ENCODE measurements at places on chromosomes 11 and 22. TPM values are rescaled to one million over a fixed set of nuclear protein-coding genes. Genes with fewer than 3 reads are reported as not detected.

GRCh38 chr11:123427405-123427804 is 2.7 kb upstream of the GRAMD1B start:
- H3K4me3 ChIP-seq: no peak overlapping the region
- peaks cover 5% of the 10 kb centered on the region for H3K4me1 ChIP-seq
- H3K36me3 ChIP-seq: no peaks in the 10 kb centered on the region

GRCh38 chr22:37728620-37729019 is 31.8 kb downstream of the TRIOBP start:
- peak overlapping the region; percentile 62 for H3K27ac ChIP-seq
- H3K27me3 ChIP-seq: no peaks in the 10 kb centered on the region
- no peak overlapping the region for H3K4me3 ChIP-seq
- DNase-seq: no peak
- no peaks in the 10 kb centered on the region for H3K36me3 ChIP-seq

DNA sequence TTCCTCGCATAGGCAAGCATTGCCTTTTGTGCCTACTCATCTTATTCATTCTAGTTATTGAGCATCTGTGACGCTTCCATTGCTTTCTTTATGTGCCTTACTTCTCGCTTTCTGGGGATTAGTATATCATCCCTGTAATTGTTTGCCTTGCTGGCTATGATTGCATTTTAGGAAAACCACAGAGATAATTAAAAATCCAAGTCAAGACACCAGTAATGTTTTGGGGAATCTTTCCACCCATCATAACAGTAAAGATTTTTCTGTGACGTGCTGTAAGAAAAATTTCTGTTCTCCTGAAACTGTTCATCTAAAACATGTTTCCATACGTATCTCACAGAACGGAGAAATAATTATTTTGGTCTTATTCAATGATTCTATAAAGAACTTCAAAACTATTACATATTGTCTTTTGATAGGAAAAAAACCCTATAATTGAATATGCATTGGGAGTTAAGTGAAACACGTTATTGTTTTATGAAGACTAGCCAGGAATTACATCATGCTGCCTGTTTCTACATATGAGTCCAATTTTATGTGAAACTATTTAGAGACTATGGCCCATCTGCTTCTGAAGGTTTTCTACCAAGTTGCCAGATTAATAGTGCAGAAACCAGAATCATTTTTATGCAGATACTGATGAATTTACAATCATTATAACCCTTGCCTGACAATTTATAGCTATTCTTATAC is 133.7 kb upstream of the FIBIN start:
- H3K4me3 ChIP-seq: no peak overlapping the region
- H3K4me1 ChIP-seq: no peaks in the 10 kb centered on the region
- no peaks in the 10 kb centered on the region for H3K36me3 ChIP-seq
- H3K27ac ChIP-seq: no peak overlapping the region

DNA sequence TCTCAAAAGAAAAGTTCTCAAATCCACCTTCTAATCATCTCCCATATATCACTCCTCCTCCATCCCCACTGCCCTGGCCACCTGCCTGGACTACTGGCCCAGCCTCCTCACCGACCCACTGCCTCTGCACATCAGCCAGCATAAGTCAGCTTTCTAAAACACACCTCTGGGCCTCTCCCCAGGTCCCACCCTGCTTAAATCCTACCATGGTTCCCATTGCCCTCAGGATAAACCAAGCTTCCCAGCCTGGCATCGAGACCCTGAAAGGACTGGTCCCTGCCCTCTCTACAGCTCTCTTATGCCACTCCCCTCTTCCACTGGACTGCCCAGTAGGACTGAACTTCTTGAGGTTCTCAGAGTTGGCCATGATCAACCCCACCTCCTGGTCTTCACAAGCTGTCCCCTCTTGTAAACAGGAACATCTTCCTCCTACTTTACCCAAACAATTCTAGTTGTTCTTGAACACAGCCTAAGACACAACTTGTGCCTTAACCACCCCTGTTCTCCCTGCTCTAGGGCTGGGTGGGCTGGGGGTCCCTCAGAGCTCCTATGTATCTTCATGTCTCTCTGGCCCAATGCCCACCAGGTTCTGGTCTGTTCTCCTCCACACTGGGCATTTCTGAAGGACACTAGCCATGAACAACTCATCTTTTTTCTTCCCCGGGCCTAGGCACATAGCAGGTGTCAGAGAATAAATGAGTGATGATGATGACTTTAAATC is 12.6 kb upstream of the P2RY6 start:
- DNase-seq: no peak
- H3K36me3 ChIP-seq: no peaks in the 10 kb centered on the region
- no peak overlapping the region for H3K27ac ChIP-seq
- peaks cover 15% of the 10 kb centered on the region for H3K27me3 ChIP-seq

- no peak overlapping the region for H3K4me3 ChIP-seq
- no peaks in the 10 kb centered on the region for H3K27me3 ChIP-seq
- no peaks in the 10 kb centered on the region for H3K4me1 ChIP-seq
- no peak for DNase-seq
- peaks cover 97% of the 10 kb centered on the region for H3K36me3 ChIP-seq
Observed at GRCh38 chr11:6458352-6459098, 15.2 kb downstream of the TRIM3 start.

- peak; percentile 46 for DNase-seq
- no peak overlapping the region for H3K4me3 ChIP-seq
- H3K36me3 ChIP-seq: no peaks in the 10 kb centered on the region
- H3K4me1 ChIP-seq: peaks cover 11% of the 10 kb centered on the region
- H3K27me3 ChIP-seq: no peaks in the 10 kb centered on the region
Observed at GRCh38 chr11:65377036-65377435, 5.4 kb downstream of the SLC25A45 start.

Gene KCNJ4
- polyA plus RNA-seq: 57.9 TPM

Measured in heart left ventricle (tissue), 16 donors.